Head of caudate nucleus (tissue), 42 donors: ENCODE measurements at places on chromosomes 5 and 9.

DNA sequence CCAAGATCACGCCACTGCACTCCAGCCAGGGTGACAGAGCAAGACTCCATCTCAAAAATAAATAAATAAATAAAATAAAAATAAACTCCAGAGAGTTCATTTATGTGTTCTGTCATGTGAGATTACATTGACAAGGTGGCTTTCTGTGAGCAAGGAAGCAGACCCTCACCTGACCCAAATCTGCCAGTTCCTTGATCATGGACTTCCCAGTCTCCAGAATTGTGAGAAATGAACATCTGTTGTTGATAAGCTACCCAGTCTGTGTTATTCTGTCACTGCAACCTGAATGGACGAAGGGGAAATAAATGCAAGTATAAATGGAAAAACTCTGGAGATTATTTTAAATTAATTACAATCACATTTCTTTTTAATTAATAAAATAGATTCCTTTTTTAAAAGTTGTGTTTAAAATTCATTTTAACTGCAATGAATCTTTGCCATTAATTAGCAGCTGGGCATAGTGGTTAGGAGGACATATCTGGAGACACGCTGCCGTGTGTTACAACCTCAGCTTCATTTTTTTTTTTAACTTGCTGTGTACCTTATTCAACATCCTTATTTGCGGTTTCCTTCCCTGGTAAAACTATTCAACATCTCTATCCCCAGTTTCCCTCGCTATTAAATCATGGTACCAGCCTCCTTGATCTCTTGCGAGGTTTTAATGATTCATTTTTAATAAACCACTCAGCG is 376.4 kb downstream of the CHSY3 start:
- no peak for DNase-seq

DNA sequence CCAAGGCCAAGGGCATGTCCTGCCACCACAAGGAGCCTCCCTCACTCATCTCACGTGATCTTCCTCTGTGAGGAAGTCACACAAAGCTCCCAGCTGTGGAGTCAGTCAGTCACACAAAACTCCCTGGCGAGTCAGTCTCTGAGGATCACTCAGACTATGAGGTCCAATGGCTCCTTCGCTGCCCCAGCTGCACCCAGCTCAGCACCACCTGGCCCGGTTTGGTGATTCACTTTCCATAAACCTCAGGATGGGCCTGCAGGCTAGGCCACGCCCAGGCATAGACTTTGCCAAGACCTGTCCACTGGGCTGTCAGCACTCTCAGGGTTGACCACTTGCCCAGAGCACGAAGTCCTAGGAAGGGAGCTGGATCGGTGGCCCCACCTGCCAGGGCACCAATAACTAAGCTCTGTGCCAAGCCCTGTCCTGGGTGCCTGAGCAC is 233.8 kb downstream of the HSPA4 start:
- DNase-seq = no peak

DNA sequence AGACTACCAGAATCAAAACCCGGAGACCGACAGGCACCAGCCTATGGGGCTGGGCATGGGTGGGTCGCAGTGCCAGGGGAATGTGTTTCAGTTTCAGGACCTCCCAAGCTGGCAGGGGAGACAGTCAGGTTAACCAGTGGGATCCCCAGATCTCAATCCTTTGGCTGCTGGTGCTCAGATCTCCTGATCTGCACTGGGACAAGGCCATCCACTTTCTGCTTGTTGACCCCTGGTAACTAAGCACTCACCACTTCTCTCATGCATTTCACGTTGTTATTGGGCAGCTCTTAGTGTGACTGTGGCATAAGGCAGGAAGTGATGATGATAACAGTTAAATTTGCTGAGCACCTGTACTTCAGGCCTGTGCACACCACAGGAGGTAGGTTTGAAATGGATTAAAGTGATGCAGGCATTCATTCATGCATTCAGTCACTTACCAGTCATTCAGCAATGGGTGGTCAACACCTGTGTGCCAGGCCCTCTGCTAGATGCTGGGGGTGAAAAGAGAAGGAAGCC is 42.1 kb upstream of the STXBP1 start:
- DNase-seq = no peak

- no peak for DNase-seq
Measured at GRCh38 chr9:68437785-68438184, 81.4 kb downstream of the PGM5 start.

DNA sequence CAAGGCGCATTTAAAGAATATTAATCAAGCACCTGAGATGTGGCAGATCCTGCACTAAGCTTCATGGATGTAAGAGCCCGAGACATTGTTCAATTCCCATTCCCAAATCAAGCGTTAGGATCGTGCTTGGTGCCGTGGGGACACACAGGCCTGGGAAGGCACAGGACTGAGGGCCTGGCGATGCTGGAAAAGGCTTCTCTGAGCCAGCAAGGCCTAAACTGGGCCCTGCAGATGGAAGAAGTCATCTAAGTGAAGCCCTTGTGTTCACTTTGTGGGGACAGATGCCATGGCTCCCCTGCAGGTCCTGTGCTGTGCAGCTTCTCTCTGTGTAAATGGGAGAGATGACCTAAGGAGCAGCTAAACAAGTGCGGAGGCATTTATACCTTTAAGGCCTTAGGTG is 83.9 kb downstream of the LIFR start:
- DNase-seq = no peak

DNA sequence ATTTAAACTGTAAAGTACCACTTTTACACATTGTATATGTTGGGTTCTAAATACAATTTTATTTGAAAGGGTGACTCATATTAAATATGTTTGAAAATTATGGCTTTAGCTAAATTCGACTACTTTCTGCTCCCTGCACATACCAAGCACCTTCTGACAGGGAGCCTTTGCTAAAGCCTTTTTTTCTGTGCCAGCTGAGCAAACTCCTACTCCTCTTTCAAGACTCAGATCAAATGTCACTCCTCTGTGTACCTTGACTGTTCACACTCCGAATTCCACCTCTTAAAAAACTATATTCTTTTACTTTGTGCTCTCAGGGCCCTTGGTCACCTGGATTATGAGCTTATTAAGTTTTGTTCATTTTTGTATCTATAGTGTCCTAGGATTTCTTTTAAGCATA is 6.5 kb upstream of the OXCT1 start:
- DNase-seq = peak; percentile 68

DNA sequence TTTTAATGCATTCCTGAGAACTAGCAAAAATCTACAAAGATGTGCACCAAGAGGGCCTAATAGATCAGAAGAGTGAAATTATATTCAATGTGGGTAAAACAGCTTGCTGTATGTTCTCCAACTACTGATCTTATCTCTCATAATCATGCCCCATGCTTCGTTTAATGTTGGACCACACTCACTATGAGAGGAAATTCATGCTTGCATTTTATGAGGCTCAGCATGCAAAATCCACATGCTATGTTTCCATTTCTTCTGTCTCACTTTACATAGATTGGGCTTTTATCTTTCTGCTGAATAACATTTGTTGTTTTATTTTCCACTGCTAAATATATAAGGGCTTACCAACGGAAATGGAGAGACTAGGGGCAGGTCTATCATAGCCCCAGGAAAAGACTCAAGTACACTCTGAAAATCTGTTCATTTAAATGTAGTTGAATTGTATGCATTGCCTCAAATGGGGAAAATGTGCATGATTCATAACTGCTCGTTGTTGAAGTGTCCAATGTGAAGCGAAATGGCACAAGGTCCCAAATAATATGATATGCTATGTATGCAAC is 474.2 kb downstream of the EFNA5 start:
- no peak for DNase-seq

DNA sequence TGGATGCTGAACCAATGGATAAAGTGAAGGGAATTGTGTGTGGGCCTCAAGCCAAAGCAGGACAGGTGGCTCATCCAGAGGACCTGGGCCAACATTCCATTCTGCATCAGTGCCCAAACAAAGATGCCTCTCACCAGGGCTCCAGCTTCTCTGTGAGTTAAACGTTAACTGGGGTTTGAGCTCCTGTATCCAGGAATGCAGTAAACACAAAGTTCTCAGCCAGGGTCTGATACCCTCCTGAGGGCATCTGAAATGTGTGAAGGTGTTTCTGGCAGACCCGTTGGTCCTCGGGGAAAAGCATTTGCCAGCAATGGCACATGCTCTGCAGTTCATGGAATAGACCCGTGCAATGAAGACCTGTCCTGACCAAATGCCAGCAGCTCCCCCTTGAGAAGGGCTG is 33.9 kb upstream of the AOPEP start:
- no peak for DNase-seq

- DNase-seq = no peak
Measured at GRCh38 chr5:83586874-83587776, 115.6 kb downstream of the VCAN start.

DNA sequence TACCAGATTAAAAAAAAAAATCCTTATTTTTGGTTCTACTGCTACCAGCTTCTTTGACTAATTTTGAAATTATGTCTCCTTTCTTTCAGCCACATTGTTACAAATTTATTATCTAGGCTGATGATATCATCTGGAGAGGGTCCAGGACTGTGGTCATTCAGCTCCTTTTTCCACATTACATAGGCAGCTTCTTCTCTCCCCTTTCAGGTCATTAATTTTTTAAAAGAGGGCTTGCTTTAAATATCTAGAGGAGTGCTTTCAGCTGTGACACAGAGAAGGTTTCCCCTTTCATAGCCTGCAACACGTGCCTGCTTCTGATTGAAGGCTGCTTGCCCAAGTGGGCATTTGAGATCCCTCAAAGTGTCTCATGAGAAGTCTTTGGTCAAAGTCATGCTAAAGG is 155.7 kb upstream of the PAPPA start:
- no peak for DNase-seq

DNA sequence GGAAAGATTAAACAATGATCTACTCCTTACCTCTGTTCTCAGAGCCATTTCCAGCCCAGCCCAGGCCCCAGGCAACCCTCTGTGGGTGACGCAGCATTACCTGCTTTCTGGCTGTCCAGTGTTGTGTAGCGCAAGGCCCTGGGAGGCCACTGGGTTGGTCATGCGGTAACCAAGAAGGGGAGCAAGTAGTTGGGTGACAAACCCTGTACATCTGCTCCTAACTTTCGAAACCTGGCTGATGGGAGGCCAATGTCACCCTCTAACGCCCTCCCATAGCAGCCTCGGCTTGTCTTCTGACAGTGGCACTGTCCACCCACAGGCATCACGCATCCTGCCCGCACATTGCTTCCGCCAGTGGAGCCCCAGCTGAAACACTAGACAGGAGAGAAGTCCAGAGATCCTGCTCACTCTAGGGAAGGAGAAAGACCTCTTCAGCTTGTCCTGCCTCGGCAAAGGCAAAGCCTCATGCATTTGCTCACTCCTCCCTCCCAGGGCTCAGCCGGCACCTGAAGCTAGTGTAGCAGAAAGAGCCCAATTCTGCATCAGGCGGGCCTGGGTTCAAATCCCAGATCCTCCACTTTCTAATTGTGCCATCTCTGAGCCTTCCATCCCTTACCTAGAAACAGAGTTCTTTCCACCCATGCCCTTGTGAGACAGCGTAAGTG is 94.6 kb downstream of the ADAMTS2 start:
- DNase-seq = no peak

GRCh38 chr5:149125386-149125891 is 15.9 kb upstream of the ABLIM3 start:
- no peak for DNase-seq

DNA sequence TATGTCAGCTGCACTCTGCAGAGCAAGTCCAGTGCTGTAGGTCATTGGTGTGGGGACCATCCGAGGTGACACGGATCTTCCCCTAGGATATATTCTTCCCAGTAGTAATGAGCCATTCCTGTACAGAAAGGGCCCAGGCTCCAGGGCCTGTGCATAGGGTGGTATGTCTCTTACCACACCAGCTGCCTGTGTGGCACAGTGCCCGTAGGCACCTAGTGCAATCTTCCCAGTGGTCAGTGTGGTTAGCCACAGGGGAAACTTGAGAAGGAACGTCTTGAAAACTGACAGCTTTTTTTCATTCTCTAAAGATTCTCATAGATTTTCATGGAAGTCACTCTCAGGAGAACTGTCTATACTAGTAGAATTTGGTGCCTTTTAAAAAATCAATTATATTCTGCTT is 39.8 kb downstream of the CYSTM1 start:
- DNase-seq = peak; percentile 30

DNA sequence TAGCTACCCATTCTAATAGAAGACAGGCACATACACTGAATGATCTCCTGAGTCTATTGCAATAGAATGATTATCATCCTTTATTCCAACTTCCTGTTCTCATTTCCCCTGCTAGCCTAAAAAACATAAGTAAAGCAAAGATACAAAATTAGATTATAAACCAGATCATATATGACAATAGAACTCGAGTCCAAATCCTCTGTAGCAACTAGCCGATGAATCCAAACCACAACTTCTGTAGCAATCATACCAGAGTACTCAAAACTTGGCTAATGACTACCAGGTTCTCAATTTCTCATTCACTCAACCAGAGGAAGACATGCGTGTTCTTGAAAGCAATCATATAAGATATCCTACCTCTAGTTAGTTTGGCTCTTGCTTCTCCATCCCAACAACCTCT is 622.1 kb downstream of the PSAT1 start:
- DNase-seq = no peak
